ENCODE measurements at places on chromosomes 7 and 10.

- DNase-seq, result no peak
Measured at GRCh38 chr10:104351919-104352318, 1.7 kb upstream of the CFAP58 start.

GRCh38 chr10:94123258-94123995 is 129.7 kb downstream of the PLCE1 start:
- DNase-seq, result no peak

- DNase-seq, result no peak
Measured at GRCh38 chr10:89615112-89615511, 29.9 kb downstream of the PANK1 start.

- DNase-seq, result no peak
Measured at GRCh38 chr7:94088560-94088959, 84.4 kb upstream of the BET1 start.

DNA sequence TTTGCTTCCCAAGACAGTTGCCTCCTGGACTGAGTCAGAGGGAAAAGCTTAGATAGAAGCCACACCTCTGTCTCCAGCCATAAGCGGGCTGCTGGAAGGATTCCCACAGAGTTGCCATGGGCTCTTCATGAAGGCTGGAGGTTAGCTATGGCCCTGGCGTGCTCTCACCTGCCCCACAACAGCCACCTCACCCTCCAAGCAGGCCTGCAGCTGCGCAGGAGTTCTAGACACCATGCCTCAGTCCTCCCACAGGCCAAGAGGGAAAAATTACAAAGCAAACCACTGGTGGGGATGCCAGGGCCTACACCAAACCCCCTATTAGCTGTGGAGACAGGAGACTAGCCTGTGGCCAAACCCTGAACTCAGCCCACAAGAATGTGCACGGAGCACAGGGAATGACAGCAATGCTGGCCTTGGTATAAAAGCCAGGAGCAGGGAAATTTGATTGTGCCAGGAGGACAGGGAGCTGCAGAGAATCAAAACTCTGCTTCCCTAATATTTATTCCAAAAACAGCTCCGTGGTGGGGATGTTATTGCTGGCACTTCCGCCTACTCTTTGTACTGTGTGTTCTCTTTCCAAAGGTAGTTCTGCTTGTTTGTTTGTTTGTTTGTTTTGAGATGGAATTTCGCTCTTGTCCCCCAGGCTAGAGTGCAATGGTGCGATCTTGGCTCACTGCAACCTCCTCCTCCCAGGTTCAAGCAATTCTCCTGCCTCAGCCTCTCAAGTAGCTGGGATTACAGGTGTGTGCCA is 60.3 kb upstream of the STK17A start:
- no peak for DNase-seq

- no peak for DNase-seq
Measured at GRCh38 chr10:63068246-63068645, 64.9 kb upstream of the NRBF2 start.

- DNase-seq, result no peak
Measured at GRCh38 chr7:127950233-127950935, 80.9 kb downstream of the LRRC4 start.

- DNase-seq, result no peak
Measured at GRCh38 chr10:72927485-72927884, 27.1 kb downstream of the PLA2G12B start.

GRCh38 chr7:27897441-27897847 is 157.5 kb downstream of the TAX1BP1 start:
- no peak for DNase-seq

- DNase-seq, result no peak
Measured at GRCh38 chr10:20162123-20162522, 345.9 kb downstream of the PLXDC2 start.

- DNase-seq, result no peak
Measured at GRCh38 chr10:87623191-87623590, 36.5 kb upstream of the PAPSS2 start.

DNA sequence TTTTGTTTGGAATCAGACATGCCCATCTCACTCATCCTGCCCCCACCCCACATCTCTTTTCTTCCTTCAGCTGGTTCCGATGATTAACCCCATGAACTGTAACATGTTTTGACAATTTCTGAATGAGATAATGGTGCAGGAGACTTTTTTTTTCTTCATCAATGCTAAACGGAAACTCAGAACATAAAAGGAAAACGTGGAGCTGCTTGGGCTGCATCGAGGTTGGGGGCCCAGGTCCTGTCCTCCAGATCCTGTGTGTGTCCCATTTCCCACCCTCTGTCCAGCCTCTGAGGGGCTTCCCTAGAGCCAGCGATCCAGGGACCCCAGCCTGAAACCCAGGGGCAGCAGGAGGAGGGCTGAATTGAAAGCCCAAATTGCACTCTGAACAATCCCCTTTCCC is 263.8 kb upstream of the GRB10 start:
- no peak for DNase-seq
